Esophagus squamous epithelium (tissue), 5 donors: ENCODE measurements at places on chromosomes 6 and 20.

DNA sequence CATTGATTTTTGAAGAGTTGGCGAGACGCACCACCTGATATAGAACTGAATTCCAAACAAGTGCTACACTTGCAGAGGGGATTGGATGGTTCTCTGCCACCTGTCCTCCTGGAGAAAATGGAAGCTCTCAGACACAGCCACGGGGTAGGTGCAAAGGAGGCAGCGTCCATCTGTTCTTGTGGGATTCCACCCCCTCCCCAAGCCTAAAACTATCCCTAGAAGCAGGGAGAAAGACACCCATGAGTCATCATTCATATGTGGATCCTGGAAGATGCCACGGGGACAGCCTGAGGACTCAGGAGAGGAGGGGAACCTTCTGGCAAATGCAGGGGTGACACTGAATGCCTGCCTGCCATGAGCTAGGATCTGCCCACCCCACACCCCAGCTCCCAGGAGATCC, 171.3 kb upstream of the CST7 start:
- H3K4me1 ChIP-seq: peaks cover 3% of the 10 kb centered on the region
- H3K4me3 ChIP-seq: no peak overlapping the region
- H3K27ac ChIP-seq: no peak overlapping the region

- H3K27me3 ChIP-seq: no peaks in the 10 kb centered on the region
- H3K4me1 ChIP-seq: no peaks in the 10 kb centered on the region
- H3K27ac ChIP-seq: no peak overlapping the region
Measured at GRCh38 chr20:59671661-59672471, 67.5 kb downstream of the PHACTR3 start.

- no peak for DNase-seq
- no peaks in the 10 kb centered on the region for H3K27me3 ChIP-seq
- H3K4me3 ChIP-seq: no peak overlapping the region
- no peak overlapping the region for H3K27ac ChIP-seq
- no peaks in the 10 kb centered on the region for H3K4me1 ChIP-seq
- H3K36me3 ChIP-seq: no peaks in the 10 kb centered on the region
Measured at GRCh38 chr6:154592199-154592860, 81.8 kb upstream of the CNKSR3 start.

DNA sequence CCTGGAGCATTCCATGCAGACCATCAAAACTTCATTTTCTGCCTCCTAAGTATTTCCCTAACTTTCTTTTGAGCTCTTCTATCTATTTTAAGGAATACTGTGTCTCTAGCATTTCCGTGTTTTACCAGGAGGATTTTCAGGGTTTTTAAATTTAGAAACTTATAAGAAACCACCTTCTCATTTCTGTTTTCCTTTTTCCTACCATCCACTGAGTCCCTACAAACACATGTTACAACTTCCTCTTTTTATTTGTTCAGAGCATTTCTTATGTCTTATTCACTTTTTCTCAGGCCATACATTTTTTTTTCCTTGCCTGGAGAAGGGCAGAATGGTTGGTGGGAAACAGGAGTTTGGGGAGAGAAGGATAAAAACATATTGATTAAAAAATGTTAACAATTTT, 130.0 kb upstream of the BMP5 start:
- H3K27ac ChIP-seq: no peak overlapping the region
- H3K4me3 ChIP-seq: no peak overlapping the region
- no peak for DNase-seq
- no peaks in the 10 kb centered on the region for H3K36me3 ChIP-seq
- H3K27me3 ChIP-seq: no peaks in the 10 kb centered on the region
- no peaks in the 10 kb centered on the region for H3K4me1 ChIP-seq

DNA sequence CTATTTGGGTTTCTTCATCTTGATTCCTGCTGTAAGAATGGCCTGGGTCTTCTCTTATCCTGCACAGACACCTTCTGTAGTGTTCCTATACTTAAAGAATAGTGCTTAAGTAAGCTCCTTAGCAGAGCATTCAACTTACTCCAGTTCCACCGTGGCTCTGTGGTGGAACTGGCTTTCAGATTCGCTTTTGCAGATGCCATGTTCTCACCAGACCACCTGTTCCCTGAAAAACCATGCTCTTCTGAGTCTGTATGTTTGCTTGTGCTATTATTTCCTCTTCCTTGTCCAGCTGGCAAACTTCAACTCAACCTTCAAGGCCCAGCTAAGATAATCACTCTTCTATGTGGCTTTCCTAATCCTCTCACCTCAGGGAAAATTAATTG, 4.9 kb downstream of the ELMO2 start:
- H3K27ac ChIP-seq: peak overlapping the region; percentile 96
- no peak for DNase-seq
- peaks cover 93% of the 10 kb centered on the region for H3K4me1 ChIP-seq
- no peaks in the 10 kb centered on the region for H3K27me3 ChIP-seq
- no peak overlapping the region for H3K4me3 ChIP-seq

DNA sequence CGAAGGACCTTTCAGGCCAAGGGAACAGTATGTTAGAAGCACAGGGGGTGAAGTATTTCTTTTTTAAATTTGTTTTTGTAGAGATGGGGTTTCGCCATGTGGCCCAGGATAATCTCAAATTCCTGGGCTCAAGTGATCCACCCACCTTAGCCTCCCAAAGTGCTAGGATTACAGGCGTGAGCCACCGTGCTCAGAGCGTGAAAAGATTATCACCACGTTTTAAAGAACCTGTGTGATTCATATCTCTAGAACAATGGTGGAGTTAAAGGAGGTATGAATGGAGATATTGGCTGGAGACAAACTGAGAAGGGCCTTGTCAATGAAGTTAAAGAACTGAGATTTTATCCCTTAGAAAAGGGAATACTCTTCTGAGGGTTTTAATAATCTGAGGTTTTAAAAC, 9.7 kb downstream of the ASF1A start:
- no peak for DNase-seq
- no peaks in the 10 kb centered on the region for H3K27me3 ChIP-seq
- H3K4me1 ChIP-seq: no peaks in the 10 kb centered on the region
- H3K27ac ChIP-seq: no peak overlapping the region
- H3K36me3 ChIP-seq: no peaks in the 10 kb centered on the region

- no peak for DNase-seq
- H3K4me1 ChIP-seq: peaks cover 15% of the 10 kb centered on the region
- peaks cover 77% of the 10 kb centered on the region for H3K27me3 ChIP-seq
- no peak overlapping the region for H3K27ac ChIP-seq
- H3K36me3 ChIP-seq: no peaks in the 10 kb centered on the region
- no peak overlapping the region for H3K4me3 ChIP-seq
Measured at GRCh38 chr6:27761391-27761790, 150.8 kb downstream of the OR2B2 start.

DNA sequence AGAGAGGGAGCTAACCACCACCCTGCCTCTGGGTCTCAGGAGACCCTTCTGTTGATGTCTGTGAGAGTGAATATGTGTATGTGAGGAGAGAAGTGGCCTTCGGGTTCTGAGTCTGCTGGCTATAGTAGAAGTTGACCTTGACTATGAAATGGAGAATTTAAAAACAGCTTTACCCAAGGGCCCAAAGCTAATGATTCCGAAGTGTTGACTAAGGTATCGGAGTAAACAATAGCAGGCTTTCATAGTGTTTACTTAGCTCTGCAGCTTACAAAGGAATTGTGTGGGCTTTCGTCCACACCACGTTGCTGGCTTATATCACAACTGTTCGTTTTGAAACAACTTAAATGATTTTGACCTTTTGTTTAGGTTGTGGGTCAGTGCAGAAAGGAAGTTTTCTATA, 126.5 kb upstream of the JAG1 start:
- no peaks in the 10 kb centered on the region for H3K36me3 ChIP-seq
- no peak overlapping the region for H3K27ac ChIP-seq
- no peak for DNase-seq
- H3K4me1 ChIP-seq: no peaks in the 10 kb centered on the region

- no peaks in the 10 kb centered on the region for H3K4me1 ChIP-seq
- H3K4me3 ChIP-seq: no peak overlapping the region
- no peak overlapping the region for H3K27ac ChIP-seq
- no peaks in the 10 kb centered on the region for H3K27me3 ChIP-seq
- no peak for DNase-seq
- H3K36me3 ChIP-seq: no peaks in the 10 kb centered on the region
Measured at GRCh38 chr6:147029923-147030322, 174.3 kb upstream of the STXBP5 start.

- no peak overlapping the region for H3K27ac ChIP-seq
- H3K4me3 ChIP-seq: no peak overlapping the region
- H3K27me3 ChIP-seq: no peaks in the 10 kb centered on the region
- no peaks in the 10 kb centered on the region for H3K4me1 ChIP-seq
- DNase-seq: no peak
Measured at GRCh38 chr6:139994998-139995397, 620.5 kb upstream of the CITED2 start.

GRCh38 chr6:157770946-157771345, 52.1 kb upstream of the SNX9 start:
- DNase-seq: no peak
- no peak overlapping the region for H3K27ac ChIP-seq
- H3K36me3 ChIP-seq: no peaks in the 10 kb centered on the region
- no peak overlapping the region for H3K4me3 ChIP-seq
- H3K4me1 ChIP-seq: peaks cover 4% of the 10 kb centered on the region

- DNase-seq: no peak
- H3K27ac ChIP-seq: no peak overlapping the region
- H3K27me3 ChIP-seq: no peaks in the 10 kb centered on the region
- H3K4me1 ChIP-seq: no peaks in the 10 kb centered on the region
Measured at GRCh38 chr6:143346004-143346403, 104.5 kb downstream of the ADAT2 start.

- no peak overlapping the region for H3K27ac ChIP-seq
- no peak overlapping the region for H3K4me3 ChIP-seq
- peaks cover 11% of the 10 kb centered on the region for H3K36me3 ChIP-seq
- no peaks in the 10 kb centered on the region for H3K27me3 ChIP-seq
Measured at GRCh38 chr6:1540864-1541521, 68.7 kb upstream of the FOXC1 start.

DNA sequence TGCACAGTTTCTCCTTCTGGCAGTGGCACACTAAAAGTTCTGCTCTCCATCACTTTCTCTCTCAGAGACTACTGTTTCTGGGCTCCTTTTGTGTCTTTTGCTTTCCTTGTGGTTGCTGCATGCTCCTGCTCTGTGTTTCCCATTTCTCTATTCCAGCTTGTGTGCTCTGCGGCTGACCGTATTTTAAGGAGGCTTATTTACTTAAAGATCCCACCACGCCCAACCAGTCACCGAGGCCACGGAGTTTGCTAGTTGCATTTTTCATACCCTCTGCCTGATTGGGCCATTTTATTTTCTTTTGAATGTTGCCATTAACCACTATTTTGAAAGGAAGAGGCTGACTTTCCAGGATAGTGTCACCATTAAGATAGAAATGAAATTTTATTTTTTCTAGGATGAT, 626.4 kb upstream of the MMS22L start:
- no peak for DNase-seq
- no peaks in the 10 kb centered on the region for H3K36me3 ChIP-seq
- H3K27ac ChIP-seq: no peak overlapping the region
- no peaks in the 10 kb centered on the region for H3K27me3 ChIP-seq
- no peak overlapping the region for H3K4me3 ChIP-seq

DNA sequence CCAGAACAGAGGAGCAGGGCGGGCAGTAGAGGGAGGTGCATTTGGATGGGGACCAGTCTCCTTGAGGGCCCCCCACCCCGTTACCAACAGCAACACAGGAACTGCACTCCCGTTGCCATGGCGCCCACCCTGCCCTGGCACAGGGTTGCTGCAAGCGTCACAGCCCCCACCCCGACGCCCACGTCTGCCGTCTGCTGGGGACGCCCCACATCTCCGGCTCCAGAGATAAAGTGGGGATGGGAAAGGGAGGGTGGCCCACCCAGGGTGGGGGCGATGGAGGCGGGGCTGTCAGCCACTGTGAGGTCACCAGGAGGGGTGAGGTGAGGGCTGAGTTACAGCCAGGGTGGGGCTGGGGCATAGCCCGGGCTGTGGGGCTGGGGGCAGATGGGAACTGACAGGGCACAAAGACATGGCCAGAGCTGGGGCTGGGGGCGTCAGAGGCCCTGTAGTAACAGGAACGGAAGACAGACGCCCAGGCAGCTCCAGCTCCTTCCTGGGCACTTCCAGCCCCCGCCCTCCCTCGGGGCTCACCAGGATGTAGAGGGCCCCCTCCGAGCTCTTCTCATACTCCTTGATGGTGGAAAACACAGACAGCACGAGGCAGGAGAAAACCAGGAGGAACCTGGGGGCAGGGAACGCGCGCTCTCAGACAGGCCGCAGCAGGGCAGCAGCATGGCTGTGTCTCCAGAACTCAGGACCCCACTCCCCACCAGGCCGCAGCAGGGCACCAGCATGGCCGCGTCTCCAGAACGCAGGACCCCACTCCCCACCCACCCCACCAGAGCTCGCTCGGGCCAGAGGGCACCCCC, 26.0 kb downstream of the KCNQ2 start:
- H3K27ac ChIP-seq: no peak overlapping the region
- no peak for DNase-seq
- no peaks in the 10 kb centered on the region for H3K36me3 ChIP-seq
- no peaks in the 10 kb centered on the region for H3K4me1 ChIP-seq

DNA sequence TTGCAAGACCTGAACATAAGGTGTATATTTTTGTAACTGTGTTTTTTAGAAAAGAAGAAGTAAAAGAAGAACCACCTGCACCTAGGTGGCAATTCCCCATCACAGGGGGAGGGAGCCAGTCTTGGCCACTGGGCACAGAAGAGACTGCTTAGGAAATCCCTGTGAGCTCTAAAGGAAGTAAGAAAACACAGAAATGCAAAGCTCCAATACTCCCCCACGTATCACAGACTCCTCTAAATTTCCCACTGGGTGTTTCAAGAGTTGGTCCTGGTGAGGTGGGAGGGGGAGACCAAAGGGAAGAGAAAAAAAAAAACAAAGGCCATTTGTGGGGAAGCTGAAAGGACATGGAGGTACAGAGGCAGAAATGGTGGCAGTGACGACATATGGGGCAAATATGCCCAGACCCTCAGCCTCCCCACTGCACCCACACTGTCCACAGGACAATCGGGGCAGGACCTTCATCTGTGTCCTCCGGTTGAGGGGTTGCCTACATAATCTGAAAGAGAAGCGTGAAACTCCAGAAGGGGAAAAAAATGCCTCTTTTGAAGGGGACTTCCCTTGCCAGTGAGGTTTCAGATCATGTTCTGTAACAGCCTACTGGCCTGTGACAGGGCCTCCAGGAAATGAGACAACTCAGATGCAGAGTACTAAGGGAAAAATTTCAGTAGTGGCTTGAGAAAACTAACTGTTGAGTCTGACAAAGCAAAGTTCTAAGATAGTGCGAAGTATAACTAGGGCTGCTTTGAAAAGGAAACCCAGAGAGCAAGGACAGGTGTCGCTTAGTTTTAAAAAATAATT, 226.2 kb upstream of the MARCKS start:
- H3K27ac ChIP-seq: peak overlapping the region; percentile 88
- no peaks in the 10 kb centered on the region for H3K36me3 ChIP-seq
- no peak for DNase-seq
- H3K4me3 ChIP-seq: no peak overlapping the region

DNA sequence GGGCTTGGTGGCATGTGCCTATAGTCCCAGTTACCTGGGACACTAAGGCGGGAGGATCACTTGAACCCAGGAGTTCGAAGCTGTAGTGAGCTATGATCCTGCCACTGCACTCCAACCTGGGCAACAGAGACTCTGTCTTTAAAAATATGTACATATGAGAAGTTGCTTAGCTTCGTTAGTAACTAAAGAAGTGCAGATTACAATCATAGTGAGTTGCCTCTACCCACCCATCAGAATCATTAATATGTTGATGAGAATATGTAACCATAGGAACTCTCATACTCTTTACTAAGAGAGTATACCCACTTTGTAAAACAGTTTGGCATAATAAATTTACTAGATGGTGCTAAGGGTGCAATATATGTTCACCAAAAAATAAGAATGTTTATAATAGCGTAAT, 54.0 kb downstream of the EFHC1 start:
- H3K27ac ChIP-seq: no peak overlapping the region
- H3K36me3 ChIP-seq: no peaks in the 10 kb centered on the region
- no peak for DNase-seq
- no peaks in the 10 kb centered on the region for H3K27me3 ChIP-seq
- no peak overlapping the region for H3K4me3 ChIP-seq
